ENCODE measurements at places on chromosomes 12 and 14. TPM values are rescaled to one million over a fixed set of nuclear protein-coding genes. Genes with fewer than 3 reads are reported as not detected.
A peak's percentile ranks its signal among the peaks of the same experiment; 100 is the strongest.

- peak; percentile 59 for DNase-seq
Observed at GRCh38 chr14:64758691-64759554, 54.7 kb downstream of the PLEKHG3 start.

GRCh38 chr14:29348504-29348903, 579.1 kb downstream of the PRKD1 start:
- DNase-seq: no peak

GRCh38 chr12:65596514-65597091, 227.7 kb upstream of the HMGA2 start:
- DNase-seq: no peak

KCNMB4 gene
- 14.5 TPM for polyA plus RNA-seq

PLEKHG3 gene
- polyA plus RNA-seq: 24.8 TPM

ERP27 gene
- polyA plus RNA-seq: 0.32 TPM

KRT74 gene
- polyA plus RNA-seq: not detected

DNA sequence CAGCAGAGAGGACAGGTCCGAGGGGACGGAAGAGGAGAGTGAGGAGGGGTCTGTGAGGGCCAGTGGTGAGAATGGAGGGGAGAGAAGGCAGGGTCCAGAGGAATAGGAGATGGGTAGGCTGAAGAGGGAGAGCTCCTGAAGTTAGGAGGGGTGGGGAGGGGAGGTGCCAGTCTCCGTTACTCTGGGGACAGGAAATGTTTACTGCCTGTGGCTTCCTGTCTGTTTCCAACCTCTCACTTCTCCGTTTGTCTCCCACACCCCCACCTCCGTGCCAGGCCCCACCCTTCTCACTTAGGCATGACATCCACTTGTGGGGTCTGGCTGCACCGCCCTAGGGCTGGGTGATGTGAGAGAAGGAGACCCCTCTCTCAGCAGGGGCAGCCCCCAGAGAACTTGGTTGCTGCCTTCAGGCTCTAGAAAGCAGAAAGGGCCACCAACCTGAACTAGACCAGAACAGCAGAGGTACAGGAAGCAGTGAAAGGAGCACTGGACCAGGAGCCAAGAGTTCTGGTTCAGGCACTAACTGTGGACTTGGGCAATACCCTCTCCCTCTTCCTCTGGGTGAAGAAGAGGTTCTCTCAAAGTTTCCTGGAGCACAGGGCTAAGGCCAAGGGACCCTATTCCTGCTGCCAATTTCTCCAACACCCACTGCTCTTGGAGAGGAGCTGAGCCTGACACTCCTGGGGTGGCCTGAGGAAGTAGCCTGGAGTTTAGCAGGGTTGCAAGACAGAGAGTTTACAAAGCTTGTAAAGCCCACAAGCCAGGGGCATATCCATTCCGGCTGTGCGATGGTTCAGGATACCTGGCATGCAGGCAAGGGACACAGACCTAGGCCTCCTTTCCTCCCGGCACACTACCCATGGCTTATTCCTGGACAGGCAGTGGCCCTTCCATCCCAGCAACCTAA, 5.5 kb downstream of the ITGA5 start:
- DNase-seq: no peak

DNA sequence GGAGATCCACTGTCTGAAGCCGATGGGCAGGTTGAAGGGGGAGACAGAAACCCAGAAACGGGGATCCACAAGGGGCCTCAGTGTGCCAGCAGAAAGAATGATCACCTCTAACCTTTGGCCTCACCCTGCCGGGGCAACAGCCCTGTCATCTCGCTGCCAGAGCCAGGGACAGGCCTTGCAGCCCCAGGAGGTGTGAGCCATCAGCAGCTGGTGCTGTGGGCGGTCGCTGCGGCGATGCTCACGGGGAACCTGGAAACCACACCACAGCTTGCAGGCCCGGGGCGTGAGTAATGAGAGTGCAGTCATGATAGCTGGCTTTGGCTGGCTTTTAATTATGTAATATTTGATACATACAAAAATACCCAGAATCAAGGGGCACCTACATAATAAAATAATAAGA, 4.7 kb upstream of the TTC7B start:
- DNase-seq: no peak

DNA sequence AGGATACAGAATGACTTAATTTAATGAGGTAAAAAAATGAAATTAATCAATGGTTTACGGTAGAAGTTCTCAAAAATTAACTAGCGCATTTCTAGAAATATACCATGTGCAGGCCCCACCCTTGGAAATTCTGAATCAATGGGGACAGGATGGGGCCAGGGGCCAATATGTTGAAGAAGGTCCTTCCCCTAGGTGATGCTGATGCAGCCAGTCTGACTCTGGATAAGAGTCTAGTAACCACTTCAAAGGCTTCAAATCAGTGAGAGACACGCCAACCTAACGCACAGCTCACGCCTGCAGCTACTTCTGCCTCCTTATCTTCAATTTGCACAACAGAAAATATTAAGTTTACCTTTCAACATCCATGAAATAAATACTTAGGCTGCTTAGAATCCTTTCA, 14.9 kb downstream of the GIT2 start:
- no peak for DNase-seq

KLHL42 gene
- polyA plus RNA-seq: 13.6 TPM

- DNase-seq: no peak
Observed at GRCh38 chr12:129190827-129191226, 337.5 kb downstream of the GLT1D1 start.

DNA sequence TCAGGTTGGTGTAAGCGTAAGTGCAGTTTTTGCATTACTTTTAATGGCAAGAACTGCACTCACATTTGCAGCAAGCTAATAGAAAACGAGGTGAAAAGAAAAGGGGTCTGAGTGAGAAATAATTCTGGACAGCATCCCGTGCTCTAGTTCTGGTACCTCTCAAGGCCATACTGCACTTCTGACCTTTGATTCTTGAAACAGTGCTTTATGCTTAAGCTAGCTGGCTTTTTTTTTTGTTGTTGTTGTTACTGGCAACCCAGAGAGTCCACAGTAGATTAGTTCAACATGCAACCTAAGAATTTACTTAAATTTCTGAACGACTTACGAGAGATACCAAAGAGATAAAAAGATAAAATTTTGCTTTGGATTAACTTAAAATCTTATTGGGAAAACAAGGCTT, 75.2 kb upstream of the PRKD1 start:
- no peak for DNase-seq

- DNase-seq: no peak
Observed at GRCh38 chr12:65795453-65795852, 28.8 kb upstream of the HMGA2 start.

DNA sequence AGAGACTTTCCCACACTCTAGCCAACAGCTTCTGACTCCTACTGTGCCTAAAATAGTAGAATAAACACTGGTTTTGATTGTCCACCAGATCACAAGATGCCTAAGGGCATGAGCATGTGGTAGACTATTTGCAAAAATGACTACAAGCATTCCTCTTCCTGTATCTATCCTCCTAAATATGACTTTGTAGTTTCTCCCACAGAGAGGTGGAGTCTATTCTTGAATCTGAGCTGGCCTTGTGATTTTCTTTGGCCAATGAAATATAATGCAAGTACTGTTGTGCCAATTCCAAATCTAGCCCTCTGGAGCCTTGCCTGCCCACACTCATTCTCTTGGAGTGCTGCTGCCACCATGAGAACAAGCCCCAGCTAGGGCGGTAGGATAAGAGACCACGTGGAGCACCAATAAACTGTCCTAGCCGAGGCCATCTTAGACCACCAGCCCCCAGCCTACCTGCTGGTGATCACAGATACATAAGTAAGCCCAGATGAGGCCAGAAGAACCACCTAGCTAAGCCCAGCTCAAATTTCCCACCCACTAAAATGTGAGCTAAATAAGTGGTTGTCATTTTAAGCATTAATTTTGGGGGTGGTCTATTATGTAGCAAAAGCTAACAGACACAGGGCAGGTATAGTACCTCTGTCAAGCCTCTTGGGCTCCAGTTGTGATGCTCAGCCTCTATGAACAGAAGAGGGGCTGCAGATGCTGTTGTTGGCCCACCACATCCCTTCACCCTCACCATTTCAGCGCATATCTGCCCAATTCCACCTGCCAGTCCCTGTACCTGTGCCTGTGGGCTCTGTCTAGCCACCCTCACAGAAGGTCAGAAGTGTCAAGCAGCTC, 17.9 kb downstream of the ZFP36L1 start:
- DNase-seq: no peak

- DNase-seq: no peak
Observed at GRCh38 chr14:68137704-68138619, 318.4 kb downstream of the RAD51B start.

GRCh38 chr12:18552829-18553228, 185.0 kb downstream of the PLCZ1 start:
- DNase-seq: no peak

DNA sequence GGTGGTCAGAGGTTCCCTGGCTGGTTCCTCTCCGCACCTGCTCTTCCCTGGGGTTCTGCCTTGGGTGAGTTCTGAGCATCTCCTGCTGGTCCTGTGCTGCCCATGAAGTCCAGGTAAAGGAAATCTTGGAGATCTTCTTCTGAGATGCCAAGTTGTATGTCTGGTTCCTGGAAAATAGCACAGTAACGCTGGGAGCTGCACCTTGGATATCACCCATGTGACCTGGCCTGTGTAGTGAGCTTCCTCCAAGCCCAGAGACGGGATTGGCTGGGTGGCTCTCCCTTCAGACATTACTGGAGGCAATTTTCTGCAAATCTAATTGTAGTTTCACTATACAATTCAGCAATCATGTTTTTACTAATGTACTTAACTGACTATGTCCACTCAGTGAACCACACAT, 1281.1 kb downstream of the TMEM121 start:
- no peak for DNase-seq

DNA sequence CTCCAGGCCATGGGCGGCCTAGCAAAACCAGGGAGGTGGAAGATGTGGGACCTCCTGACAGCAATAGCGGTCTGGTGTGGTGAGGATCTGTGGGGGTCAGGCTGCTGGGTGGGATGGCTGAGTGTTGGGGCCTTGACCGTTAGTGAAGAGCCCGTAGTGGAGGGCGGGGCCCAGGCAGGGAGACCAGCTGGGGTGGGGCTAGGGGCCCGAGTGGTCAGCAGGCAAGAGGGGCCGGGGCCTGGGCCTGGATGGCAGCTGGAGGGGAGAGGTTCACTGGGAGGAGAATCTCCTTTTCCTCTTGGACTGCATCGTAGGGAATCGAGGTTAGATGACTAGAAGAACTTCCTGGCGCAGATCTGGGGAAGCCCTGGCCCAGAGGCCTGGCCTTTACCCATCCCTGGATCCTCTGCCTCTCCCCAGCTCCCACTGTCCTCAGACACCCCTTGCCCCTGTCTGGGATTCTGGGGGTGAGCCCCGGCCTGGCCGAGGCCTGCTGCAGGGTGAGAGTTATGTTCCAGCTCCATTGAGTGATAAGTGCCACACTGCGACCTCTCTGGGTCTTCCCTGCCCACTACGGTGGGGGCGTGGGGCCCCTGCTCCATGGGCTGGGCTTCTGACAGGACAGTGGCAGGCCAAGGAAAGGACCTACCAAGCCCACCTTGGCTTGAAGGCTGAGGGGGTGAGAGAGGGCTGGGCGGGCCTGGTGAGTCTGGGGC, 47.1 kb downstream of the KRT80 start:
- no peak for DNase-seq

DNA sequence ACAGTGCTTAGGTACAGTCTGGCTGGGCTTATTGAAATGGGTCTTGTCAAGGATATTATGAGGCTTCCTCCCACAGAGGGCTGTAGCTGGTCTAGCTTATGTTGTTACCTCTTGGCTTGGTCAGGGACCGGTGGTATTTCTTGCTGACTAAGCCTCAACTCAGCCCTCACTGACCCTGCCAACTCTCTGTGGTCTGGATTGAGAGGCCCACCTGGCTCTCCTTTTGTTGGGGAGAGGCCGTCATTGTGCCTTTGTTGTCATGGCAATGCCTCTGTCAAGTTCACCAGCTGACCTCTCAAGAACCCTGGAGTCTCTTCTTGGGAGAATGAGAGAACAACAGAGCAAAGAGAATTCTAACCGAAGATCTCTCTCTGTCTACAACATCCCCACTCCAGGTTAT, 245.6 kb upstream of the NPAS3 start:
- DNase-seq: no peak

- DNase-seq: no peak
Observed at GRCh38 chr14:32571995-32572866, 243.1 kb downstream of the AKAP6 start.

HHIPL1 gene
- polyA plus RNA-seq: 1.5 TPM

GRCh38 chr14:35337269-35338255, 45.4 kb downstream of the PSMA6 start:
- no peak for DNase-seq

- no peak for DNase-seq
Observed at GRCh38 chr12:81114226-81114625, 36.3 kb downstream of the ACSS3 start.

- DNase-seq: no peak
Observed at GRCh38 chr14:36256126-36256801, 64.2 kb downstream of the MBIP start.

KLRC2 gene
- not detected for polyA plus RNA-seq

- no peak for DNase-seq
Observed at GRCh38 chr14:38138473-38139138, 69.1 kb upstream of the SSTR1 start.

DBX2 gene
- polyA plus RNA-seq: 0.12 TPM

DNA sequence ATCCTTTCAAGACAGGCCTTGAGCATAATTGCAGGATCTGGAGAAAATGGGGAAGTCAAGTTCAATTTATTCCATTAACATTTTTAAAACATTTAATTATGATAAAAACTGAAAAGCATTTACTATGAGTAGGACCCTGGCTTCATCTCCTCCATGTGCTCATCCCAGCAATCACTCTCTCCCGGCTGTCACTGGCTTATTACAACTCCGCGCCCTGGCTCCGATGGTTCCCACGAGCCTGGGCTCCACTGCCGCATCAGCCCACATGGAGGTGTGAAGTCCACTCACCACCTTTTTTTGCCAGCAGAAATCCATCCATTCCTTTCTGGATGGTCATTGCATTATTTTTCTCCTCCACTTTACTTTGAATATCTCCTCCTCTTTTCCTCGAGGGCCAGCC, 194.4 kb downstream of the EMP1 start:
- no peak for DNase-seq

ZFC3H1 gene
- polyA plus RNA-seq: 35.6 TPM

BATF gene
- polyA plus RNA-seq: 1.0 TPM

PPP1R1A gene
- polyA plus RNA-seq: 70.6 TPM

DNA sequence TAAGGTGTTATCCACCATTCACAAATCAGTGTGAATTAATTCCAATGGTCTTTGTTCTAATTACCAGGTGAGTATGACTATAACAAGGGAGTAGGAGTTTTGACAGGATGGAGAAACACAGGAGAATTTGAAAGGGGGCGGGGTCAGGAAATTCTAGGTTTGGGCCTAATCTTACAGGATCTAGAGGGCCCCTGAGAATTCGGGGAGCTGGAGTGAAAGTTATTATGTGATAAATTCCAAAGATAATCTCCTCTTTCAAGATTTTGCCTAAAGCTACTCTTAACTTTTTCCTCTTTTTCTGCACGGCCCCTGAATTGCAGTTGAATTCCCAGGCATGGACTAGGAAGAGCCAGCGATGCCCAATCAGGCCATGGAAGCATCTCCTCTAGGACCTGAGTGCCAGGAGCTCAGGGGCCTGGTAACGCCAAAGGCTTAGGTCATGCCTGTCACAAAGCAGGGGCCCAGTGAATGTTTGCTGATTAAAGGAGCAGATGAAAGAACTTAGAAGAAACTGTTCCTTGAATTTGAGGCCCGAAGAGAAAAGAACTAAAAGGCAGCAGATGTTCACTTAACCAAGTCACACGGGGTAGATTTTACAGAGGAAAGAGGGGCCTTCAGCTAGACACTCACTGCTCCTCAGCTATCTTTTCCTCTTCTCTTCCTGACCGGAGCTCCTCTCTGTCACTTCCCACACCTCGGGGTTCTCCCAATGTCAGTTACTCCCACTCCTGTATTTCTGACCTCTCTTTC, 195.5 kb downstream of the PPM1H start:
- DNase-seq: no peak

RAN gene
- polyA plus RNA-seq: 340 TPM

Data from hindlimb muscle (tissue), 1 donor.